ENCODE measurements at places on chromosomes 2 and 18.
A peak's percentile ranks its signal among the peaks of the same experiment; 100 is the strongest.

GRCh38 chr2:19702267-19702666 lies 199.5 kb downstream of the TTC32 start:
- no peak for DNase-seq

- DNase-seq = no peak
Observed at GRCh38 chr2:53131416-53131815, 636.2 kb upstream of the CHAC2 start.

DNA sequence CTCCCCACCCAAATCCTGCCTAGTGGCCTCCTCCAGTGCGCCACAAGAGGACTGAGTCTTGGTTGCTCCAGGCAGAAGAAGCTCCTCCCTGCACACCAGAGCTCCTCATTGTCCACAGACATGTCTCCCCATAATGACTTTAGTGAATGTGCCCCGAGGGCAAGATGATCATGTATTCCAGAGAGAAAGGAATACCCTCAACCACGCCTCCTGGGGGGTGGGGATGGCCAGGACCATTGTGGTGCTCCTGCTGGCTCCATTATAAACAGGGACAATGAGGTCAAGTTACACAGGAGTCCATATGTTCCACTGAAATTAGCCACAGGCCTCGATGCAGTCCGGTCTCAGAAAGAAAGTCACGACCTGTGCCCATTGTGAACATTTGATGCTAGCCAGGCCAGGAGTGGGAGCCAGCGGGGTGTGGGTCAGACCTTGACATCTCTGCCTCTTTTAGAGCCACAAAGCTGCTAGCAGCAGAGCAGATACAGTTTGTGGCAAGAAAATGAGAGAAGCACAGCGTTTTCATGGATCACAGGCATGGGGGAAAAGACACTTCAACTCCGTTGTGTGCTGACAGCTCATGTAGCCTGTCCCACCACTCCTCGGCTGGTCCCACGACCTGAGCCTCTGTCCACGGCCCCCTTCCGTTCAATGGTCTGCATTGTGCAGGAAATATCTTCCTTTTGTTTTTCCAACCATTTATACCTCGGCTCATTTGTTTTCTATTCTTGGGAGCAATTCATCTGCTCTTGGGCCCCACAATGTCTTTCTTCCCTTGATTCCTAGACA lies 70.7 kb upstream of the FZD7 start:
- no peak for DNase-seq

GRCh38 chr2:208479342-208479741 lies 72.8 kb downstream of the PTH2R start:
- DNase-seq = no peak

- no peak for DNase-seq
Observed at GRCh38 chr2:156038021-156038420, 294.5 kb downstream of the NR4A2 start.

- peak; percentile 72 for DNase-seq
Observed at GRCh38 chr2:71276311-71277146, 49.6 kb upstream of the PAIP2B start.

DNA sequence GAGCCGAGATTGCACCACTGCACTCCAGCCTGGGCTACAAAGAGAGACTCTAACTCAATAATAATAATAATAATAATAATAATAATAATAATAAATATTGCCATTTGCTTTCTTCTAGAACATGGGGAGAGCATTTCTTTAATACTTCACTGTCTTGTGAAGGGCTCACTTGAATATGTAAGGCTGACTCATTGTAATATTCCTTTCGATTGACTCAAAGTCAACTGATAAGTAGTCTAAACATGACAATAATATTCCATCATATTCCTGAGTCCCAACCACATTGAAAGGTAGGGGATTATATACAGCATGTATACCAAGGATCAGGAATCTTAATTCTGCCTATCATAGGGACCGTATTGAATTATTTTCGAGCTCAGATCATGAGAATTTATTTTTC lies 949.2 kb downstream of the DSC3 start:
- no peak for DNase-seq

- DNase-seq = no peak
Observed at GRCh38 chr18:13471198-13471845, 252.8 kb downstream of the LDLRAD4 start.

- no peak for DNase-seq
Observed at GRCh38 chr2:235665661-235666212, 171.9 kb downstream of the AGAP1 start.

DNA sequence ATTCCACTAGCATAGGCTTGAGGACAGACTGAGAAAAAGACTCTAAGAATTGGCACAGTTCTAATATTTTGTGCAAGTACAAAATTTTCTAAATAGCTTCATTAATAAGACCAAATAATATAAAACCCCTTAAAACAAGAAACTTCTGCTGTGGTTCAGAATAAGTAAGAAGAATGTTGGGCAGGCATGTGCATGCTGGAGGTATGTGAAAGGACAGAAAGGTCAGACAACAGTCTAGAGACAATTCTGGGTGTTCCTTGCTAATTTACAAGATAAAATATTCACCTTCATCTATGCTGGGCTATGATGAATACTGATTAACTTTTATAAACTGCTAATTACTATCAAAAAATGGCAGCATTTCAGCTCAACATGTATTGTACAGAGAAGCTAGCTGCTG lies 14.9 kb downstream of the CEBPZOS start:
- DNase-seq = no peak

DNA sequence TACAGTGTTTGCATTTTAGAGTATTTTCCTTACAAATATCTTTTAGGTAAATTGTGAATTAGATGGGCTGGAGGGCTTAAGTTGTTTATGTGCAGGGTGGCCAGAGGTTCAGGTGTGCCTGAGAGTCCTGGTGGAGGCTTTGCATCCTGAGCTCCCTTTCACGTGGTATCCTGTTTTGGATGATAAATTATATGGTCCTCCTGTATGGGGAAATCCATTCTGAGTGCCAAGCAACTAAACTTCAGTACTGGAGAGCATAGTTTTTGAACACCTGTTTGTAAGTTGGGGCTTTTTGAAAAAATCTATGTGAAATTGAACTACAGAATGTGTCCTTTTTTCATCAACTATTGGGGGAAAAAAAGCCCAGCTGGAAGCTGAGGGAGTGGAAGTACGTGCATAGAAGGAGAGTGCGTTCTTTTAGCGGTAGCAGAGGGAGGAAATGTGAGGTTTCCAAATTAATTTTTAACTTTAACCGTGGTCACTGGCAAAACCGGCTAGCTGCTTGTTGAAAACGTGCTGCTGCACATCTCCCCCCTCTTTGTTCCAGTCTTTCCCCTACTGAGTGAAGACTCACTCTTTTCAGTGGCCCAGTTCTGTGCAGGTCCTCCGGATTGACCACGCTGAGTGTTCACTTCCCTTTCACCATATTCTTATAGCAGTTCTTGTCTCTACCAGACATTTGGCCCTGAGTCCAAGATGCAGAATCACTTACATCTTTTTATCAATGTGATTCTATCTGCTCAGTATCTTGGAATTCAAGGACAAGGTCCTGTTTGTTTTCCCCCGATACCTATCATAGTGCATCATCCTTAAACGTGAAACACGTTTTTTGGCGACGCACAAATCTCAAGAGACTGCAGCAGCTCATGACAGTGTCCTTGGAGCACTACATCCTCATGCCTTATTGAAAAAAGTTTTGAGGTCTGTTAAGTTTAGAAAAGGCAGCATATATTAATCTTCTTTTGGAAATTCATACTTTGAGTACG lies 15.3 kb downstream of the CNOT11 start:
- DNase-seq = no peak

GRCh38 chr2:2571301-2572150 lies 240.5 kb upstream of the MYT1L start:
- no peak for DNase-seq

- DNase-seq = no peak
Observed at GRCh38 chr18:34297287-34297686, 72.6 kb upstream of the NOL4 start.

DNA sequence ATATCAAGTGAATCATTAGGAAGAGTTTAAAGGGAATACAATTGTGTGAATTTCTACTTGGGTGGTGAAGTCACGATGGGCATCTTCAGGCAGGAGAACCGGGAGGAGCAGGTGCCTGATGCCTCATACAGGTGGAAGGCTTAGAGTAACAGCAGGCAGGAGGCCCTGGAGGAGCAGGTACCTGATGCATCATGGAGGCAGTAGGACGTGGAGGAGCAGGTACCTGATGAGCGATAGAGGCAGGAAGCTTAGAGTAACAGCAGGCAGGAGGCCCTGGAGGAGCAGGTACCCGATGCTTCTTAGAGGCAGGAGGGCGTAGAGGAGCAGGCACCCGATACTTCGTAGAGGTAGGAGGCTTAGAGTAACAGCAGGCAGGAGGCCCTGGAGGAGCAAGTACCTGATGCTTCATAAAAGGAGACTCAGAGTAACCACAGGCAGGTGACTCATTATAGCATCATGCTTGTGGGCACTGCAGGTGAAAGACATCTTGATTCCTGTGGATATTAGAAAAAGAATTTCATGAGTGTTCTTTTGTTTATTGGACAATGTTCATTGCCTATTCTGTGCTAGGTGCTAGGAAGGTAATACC lies 133.9 kb downstream of the ATP9B start:
- no peak for DNase-seq

DNA sequence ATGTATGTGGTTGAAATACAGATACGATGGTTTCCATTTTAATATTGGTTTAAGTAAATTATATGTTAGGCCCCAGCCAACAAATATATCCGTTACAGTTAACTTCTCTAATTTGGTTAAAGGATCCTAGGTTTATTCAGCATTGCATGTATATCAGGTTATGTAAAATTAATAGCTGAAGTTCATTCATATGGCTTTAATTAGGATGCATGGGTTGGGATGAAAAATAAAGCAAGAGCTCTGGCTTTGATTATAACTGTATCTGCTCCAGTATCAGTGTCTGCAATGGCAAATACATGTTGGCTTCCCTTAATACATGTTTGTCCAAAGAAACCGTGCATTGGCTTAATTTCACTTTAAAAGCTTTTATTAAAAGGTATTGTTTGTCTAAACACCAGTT lies 435.7 kb upstream of the SETBP1 start:
- DNase-seq = no peak

DNA sequence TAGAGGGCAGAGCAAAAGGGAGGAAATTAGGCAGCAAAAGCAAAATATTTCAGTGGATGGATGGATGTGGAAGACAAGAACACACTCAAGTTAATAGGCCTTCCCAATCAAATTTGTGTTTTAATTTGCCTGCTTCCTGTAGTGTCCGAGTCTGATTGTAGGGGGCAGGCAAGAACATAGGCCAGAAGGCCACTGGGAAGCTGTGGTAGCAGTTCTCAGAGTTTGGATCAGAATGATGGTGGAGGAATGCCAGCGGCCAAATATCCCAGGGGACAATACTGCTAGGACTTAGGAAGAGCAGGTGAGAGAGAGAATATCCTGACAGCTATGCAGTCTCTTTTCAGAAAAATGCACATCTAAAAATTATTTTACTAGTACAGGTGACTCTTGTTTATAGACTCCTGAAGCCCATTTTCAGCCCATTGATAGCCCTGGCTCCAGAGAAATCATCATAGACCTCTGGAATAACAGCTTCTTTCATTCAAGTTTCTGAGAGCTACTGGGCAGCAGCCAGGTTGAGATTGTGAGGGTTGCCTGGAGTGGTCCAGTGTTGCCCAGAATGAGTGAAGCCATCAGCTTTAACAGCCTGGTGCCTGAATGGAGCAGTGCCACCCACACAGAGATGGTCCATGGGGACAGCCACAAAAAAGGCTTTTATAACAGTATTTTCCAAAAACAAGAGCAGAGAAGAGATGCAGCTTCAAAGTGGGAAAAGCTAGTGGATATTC lies 19.1 kb upstream of the SERPINE2 start:
- no peak for DNase-seq

DNA sequence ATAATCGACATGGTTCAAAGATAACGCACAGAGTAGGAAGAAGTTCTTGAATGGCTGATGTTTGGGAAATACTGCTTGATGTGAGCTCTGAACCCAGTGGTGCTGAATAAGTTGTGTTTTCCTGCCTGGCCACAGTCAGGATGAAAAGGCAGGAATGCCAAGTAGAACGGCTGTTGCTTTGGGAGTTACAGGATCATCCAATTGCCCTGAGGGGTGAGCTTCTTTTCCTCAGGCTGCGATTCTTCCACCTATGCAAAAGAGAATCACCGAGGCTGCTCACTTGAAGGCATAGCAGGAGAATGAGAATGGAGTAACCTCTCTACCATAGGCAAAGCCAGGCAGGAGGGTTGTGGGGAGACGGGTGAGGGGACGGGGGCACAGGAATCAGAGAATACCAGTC lies 14.4 kb upstream of the IGFBP2 start:
- no peak for DNase-seq

DNA sequence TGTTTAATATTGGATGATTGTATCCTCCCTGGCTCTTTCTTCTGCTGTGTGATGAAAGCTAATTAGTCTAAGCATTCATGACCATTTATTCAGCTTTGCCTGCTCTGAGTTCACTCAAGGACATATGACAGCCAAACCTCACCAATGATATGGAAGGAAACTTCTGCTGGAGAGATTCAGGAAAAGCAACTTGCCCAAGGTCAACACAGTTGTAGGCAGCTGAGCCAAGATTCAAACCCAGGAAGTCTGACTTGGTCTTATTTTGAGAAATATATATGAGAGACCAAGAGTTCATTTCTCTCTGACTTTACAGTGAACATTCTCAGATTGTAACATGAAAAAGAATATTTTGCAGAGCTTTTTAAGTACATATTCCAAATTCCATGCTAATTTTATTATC lies 1588.5 kb upstream of the PIK3C3 start:
- no peak for DNase-seq

- DNase-seq = no peak
Observed at GRCh38 chr2:194314042-194314441, 1343.0 kb upstream of the SLC39A10 start.

GRCh38 chr2:133422931-133423351 lies 145.3 kb downstream of the NCKAP5 start:
- DNase-seq = no peak

GRCh38 chr18:48742706-48743475 lies 204.1 kb downstream of the CTIF start:
- DNase-seq = no peak

- no peak for DNase-seq
Observed at GRCh38 chr2:161245261-161245553, 63.0 kb upstream of the PSMD14 start.

- DNase-seq = no peak
Observed at GRCh38 chr2:25738383-25739343, 65.3 kb upstream of the DTNB start.

DNA sequence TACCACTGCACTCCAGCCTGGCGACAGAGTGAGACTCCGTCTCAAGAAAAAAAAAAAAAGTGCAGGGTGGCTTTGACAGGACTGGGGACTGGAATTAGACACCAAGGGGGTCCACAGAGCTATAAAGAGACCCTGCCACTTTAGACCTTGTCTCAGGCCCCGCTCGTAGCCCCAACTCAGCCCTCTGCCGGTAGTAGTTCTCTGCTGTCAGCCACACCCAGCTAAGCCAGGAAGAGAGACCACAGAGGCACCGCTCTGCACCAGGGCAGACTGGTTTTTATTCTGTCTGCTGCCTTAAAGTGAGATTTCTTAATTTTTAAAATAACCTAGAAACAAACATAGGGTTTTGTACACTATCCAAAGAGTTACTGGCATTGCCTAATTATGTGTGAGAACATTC lies 66.0 kb downstream of the STEAP3 start:
- no peak for DNase-seq

- no peak for DNase-seq
Observed at GRCh38 chr2:95149397-95149984, 10.2 kb downstream of the ZNF514 start.

- no peak for DNase-seq
Observed at GRCh38 chr2:157867703-157868102, 8.4 kb downstream of the ACVR1 start.

GRCh38 chr2:10717628-10718027 lies 3.8 kb upstream of the ATP6V1C2 start:
- DNase-seq = no peak
